ENCODE measurements at places on chromosomes 1 and 21.

- no peak for DNase-seq
These were observed 20.5 kb downstream of the RCSD1 start for GRCh38 chr1:167650269-167651160.

GRCh38 chr1:54136269-54136896 is 16.4 kb downstream of the CDCP2 start:
- DNase-seq = no peak

DNA sequence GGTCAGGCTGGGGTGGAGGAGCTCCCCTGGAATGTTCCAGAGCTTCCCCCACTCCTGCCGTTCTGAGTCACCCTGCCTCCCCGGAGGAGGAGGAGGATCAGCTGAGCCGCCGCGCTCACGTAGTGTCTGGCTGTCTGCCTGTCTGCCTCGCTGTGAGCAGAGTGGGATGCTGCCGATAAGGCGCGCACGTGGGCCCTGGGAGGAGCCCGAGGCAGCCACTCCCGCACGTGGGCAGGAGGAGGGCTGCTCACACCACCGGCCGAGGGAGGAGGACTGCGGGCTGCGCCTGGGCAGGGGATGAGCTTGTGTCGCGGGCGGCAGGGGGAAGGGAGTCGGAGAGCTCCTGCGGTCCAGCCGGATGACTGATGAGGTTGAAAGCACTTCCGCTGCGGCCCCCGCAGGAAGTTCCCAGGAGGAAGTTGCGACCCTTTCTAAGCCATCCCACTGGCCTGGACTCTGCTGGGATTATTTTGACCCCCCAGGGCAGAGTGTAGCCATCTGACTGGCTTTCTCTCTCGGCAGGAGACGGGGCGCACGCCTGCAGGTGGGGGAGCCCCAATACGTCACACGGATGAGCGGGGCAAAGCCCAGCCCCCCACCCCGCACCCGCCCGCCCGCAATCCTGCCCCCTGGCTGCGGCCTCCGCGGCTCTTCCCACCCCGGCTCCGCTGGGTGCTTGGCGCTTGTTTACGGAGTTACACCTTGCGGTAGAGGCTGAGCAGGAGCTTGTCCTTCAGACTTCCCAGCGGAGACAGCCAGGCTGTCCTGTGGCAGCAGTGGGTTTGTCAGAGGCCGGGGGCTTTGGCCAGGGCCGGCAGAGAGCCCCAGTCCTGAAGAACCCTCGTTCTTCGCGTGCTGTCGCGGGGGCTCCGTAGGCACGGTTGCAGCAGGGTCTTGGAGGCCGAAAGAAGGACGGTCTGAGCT is 9.8 kb downstream of the PDXK start:
- DNase-seq = peak; percentile 98

- peak; percentile 66 for DNase-seq
These were observed at the start of gene TMEM51 for GRCh38 chr1:15153184-15153841. Gene TMEM51 (plus strand): TSS chr1:15153747. CDS start chr1:15215088, 61,341 bp downstream.

GRCh38 chr1:4346131-4346530 is 308.3 kb upstream of the AJAP1 start:
- no peak for DNase-seq

DNA sequence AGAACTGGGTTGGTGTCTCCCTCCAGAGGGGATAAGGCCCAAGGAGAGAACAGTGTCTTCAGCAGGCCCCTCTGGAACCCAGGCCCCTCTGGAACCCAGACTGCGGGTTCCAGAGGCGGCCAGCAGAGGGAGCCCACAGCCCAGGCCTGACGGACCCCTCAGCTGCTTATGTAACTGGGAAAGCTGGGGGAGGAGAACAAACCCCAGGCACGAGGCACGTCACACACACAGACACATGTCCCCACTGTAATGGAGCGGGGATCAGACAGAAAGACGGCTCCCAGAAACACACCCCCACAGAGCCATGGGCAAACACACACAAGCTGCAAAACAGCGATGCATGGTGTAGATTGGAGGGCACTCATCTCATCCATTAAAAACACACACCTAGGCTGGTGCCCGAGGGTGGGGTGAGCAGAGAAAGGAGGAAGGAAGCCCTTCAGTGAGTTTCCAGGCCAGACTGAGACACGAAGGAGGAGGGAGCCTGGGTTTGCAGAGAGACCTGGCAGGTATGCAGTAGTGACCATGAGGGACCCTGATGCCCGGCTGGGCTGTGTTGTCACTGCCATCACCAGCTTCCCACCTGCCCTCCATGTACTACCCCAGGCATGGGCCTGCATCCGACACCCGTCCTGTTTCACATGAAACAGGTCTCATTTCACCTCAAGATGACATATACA is 2.8 kb upstream of the IGSF8 start:
- DNase-seq = peak; percentile 93

- no peak for DNase-seq
These were observed 53.2 kb upstream of the B3GALNT2 start for GRCh38 chr1:235557495-235557894.

- peak; percentile 77 for DNase-seq
These were observed 131.6 kb downstream of the RRAGC start for GRCh38 chr1:38727684-38728584.

GRCh38 chr1:173056365-173056764 is 5.6 kb upstream of the TNFSF18 start:
- no peak for DNase-seq

GRCh38 chr1:41766041-41766440 is 152.7 kb downstream of the HIVEP3 start:
- DNase-seq = no peak

GRCh38 chr1:117059334-117059677 is 820 bp upstream of the TTF2 start:
- peak; percentile 3 for DNase-seq

GRCh38 chr1:106676021-106676420 is 380.5 kb upstream of the PRMT6 start:
- DNase-seq = no peak

- DNase-seq = no peak
These were observed 490.1 kb upstream of the LRRC7 start for GRCh38 chr1:69077633-69078032.

DNA sequence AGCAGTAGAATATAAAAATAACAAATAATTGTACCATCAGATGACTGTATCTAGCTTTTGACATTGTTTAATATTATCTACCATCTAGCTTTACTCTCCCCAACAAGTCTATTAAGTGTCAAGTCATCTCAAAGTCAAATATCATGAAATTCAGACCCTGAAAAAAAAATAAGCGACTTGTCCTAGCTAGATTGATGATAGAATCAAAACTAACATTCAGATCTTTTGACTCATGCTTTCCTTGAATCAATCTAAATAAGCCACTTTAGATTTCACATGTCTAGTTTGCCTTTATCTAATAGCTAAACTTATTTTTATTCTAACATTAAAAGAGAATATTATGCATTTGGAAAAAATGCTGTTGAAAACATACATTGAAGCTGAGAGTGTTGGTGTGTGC is 35.4 kb downstream of the CRB1 start:
- DNase-seq = no peak

DNA sequence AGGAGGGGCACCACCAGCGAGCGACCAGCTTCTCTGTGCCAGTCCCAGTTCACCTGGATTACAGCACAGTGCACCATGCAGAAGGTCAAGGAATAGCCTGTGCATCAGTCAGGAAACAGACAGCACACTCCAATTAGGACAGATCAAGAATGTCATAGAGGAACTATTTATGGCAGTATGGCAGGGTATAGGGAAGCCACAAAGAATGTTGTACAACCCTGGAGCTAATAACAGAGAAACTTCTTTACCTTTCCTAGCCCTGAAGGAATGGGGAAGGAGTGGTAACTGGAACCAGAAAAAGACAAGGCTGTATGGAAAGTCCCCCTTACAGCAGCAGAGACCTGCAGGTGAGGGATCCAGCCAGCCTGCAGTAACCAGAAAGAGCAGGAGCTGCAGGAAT is 87.8 kb upstream of the USP24 start:
- no peak for DNase-seq

DNA sequence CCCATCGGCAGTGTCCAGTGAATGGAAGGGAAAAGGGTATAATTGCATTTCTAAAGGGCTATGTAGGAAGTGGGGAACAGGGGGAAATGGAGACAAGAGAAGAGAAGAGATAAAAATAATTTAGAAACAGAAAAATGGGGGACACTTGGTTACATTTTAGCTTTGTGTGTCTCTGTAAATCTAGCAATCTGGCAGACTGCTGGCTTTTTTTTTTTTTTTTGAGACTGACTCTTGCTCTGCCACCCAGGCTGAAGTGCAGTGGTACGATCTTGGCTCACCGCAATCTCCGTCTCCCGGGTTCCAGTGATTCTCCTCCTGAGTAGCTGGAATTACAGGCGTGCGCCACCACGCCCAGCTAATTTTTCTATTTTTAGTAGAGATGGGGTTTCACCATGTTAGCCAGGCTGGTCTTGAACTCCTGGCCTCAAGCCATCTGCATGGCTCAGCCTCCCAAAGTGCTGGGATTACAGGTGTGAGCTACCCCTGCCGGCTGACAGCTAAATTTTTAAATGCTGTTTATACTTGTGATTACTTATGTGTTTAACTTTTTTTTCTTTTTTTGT is 53.4 kb downstream of the AGPAT3 start:
- no peak for DNase-seq

DNA sequence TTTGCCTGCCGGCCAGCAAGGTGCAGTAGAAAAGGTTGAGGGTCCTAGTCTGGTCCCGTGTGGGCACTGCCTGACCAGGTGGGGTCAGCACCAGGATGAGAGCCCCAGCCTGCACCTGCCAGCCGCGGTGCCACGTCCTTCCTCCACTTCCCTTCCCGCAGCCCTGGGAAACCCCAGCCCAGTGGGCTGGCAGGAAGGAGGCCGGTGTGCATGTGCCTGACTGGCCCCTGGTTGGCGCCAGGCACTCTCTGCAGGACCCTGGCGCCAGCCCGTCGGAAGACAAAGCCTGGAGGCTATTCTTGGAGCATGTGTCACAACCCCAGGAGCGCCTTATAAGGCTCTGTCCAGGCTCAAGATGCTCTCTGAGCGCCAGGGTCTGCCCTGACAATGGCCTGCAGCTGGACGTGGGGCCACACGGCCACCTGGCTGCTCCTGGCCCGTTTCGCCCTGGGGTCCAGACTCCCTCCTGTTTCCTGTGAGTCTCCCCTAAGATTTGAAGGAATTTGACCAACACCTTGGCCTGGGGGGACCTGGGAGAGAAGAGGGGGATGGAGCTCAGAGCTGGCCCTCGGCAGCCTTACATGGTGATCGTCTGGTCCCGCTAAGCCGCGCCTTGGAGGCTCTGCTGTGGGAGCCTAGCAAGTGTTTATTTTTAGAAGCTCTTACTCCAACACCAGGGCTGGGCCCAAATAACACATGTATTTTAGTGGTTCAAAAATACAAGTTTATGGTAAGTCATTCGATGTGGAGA is 31.9 kb upstream of the POFUT2 start:
- peak; percentile 86 for DNase-seq

DNA sequence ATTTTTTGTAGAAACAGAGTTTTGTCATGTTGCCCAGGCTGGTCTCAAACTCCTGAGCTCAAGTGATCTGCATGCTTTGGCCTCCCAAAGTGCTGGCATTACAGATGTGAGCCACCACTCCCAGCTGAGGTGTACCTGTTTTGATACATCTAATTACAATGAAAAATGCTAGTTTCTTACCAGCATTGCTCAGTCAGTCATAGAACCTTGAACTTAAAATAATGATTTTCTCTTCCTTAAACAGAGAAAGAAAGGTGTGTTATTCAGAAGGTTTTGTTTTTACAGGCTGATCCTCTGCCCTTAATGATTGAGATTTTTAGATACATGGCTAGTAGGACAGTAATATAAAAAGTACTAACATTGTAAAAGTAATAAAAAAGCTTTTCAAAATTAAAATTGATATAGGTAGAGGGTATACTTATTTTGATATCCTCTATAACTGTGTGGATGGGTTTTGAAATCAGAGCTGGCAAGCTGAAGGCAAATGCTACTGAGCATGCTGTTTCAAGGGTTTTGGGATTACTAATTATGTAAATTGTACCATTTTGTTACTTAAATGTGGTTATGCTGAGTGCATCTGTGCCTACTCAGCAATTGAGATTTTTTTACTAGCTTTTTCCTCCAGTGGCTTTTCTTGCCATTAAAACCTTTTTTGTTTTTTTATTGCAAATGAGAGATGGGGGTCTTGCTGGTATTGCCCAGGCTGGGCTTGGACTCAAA is 16.1 kb downstream of the PRRC2C start:
- DNase-seq = no peak

DNA sequence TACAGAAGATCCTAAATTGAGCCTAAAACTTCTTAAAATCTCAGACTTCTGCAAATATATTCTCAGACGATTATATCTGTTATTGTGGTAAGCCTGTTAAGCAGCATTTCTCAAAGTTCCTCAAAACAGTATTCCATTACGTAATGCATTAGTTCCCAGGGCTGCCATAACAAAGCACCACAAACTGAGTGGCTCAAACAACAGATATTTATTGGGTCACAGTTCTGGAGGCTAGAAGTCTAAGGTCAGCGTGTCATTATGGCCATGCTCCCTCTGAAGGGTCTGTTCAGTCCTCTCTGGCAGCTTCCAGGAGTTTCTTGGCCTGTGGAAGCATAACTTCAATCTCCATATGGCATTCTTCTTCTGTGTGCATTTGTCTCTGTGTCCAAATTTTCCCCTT is 103.5 kb upstream of the ST6GALNAC5 start:
- DNase-seq = no peak

- no peak for DNase-seq
These were observed 89.1 kb upstream of the SLC25A33 start for GRCh38 chr1:9449976-9450696.

DNA sequence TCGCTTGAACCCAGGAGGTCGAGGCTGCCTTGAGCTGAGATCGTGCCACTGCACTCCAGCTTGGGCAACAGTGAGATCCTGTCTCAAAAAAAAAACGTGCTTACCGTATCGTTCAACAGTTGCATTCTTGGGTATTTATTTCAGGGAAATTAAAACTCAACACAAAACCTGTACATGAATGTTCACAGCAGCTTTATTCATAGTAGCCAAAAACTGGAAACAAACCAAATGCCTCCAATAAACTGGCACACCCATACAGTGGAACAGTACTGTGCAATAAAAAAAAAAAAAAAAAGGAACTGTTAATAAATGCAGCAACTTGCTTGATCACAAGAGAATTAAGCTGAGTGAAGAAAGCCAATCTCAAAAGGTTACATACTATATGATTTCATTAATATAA is 6.7 kb downstream of the KHDRBS1 start:
- no peak for DNase-seq

- DNase-seq = no peak
These were observed 19.8 kb downstream of the COL6A2 start for GRCh38 chr21:46117586-46118315.

GRCh38 chr1:145720878-145721671 is 1.8 kb downstream of the CD160 start:
- DNase-seq = peak; percentile 73

- peak; percentile 40 for DNase-seq
These were observed 109.6 kb upstream of the BMP8A start for GRCh38 chr1:39381839-39382238.
